Adrenal gland (tissue), 19 donors: ENCODE measurements at places on chromosomes 3 and 15.

GRCh38 chr3:189945935-189946709 lies 174.6 kb downstream of the P3H2 start:
- no peak for DNase-seq

- DNase-seq = no peak
Measured at GRCh38 chr3:165549037-165549436, 288.2 kb downstream of the BCHE start.

DNA sequence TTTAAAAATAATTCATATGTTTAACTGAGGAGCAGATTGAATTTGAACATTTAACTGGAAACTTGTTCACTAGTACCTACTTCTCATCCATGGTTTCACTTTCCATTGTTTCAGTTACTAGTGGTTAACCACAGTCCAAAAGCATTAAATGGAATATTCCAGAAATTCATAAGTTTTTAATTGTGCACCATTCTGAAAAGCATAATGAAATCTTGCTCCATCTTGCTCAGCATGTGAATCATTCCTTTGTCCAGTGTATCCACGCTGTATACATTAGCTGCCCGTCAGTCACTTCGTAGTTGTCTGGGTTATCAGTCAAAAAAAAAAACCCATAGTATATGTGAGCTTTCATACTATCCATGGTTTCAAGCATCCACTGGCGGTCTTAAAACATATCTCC lies 217.6 kb downstream of the TPRG1 start:
- DNase-seq = no peak

DNA sequence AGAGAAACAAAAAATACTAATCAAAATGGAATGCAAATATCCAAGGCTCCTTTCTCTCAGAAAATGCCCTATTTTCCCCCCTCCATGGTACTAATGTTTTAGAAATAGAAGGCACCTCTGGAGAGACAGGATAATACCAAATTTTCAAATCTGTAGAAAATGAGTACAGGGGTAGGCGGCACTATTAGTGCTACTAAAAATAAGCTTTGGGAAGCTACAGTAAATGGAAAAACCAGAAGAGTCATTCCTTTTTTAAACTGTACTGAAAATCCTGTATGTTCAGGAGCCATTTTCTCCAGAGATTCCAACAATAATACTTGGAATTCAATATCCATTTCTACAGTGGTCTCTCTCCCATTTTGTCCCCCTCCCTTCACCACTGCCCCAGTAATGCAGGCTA lies 320.8 kb downstream of the RORA start:
- DNase-seq = no peak

- no peak for DNase-seq
Measured at GRCh38 chr3:59808446-59808845, 758.6 kb upstream of the CFAP20DC start.

DNA sequence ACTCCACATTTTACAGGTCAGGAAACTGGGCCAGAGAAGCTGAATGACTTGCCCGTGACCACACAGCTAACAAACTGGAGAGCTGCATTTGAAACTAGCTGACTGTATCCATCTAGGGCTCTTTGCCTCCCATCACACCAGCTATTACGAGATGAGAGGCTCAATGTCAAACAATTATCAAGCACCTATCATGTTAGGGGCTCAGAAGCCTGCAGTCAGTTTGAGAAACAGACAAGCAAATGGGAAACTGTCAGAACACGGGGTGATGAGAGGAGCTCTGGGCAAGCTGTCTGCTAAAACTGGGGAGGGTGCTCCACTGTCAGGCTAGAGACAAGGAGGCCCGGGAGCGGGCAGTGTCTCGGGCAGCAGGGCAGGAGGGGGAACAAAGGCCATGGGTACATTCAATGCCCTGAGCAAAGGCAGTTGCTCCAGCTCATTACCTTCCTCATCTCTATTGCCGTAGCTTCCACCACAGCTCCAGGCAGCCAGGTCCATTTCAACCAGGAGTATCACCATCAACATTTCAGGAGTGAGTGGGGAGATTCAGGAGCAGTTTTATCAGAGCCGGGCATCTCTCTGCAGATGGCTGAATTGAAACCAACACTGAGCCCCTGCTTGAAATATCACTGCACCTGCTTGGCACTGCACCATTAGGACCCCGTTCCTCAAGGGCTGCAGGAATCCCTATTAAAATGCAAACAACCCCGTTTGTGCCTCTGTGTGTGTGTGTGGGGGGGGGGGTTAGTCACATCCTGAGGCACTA lies 122.6 kb downstream of the RAB11A start:
- DNase-seq = no peak
